Gastroesophageal sphincter (tissue), 4 donors: ENCODE measurements at places on chromosomes 6 and 20.
A peak's percentile ranks its signal among the peaks of the same experiment; 100 is the strongest.

GRCh38 chr20:57259938-57260921 is 6.2 kb downstream of the BMP7 start:
- ATAC-seq = no peak

DNA sequence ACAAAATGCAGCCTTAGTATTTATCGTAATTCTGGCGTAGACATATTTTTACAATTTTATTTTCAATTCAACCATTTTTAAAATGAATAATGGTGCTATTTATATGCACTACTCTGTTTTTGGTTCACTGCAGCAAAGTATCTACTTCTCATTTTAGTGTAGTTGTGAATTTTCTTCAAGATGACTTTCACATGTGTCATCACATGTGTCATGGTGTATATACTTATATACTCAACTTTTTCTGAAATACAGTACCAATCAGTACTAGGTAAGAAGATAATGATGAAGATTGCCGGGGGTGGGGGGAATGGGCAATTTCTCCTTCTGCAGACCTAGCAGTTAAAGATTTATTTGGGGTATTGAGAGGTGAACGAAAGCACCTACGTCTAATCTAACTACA is 634.5 kb downstream of the PHF3 start:
- ATAC-seq = no peak

DNA sequence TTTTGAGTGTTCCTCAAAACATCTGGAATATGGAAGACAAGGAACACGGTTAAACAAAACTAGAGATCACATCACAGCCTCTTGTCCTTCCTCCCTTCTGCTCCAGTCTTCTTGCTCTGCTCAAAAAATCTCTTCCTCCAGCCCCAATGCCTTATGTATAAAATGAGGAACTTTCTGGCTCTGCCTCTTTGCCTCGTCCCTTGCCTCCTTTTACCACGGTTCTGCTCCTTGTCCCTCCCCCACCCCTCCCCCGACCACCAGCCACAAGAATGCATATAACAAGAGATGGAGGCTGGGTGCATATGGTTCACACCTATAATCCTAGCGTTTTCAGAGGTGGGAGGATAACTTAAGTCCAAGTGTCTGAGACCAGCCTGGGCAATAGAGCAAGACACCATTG is 43.6 kb downstream of the PLAGL2 start:
- no peak for ATAC-seq

- no peak for ATAC-seq
Measured at GRCh38 chr6:99905209-99906106, 88.6 kb downstream of the MCHR2 start.

GRCh38 chr6:141335477-141336273 is 797.0 kb upstream of the GJE1 start:
- ATAC-seq = no peak

DNA sequence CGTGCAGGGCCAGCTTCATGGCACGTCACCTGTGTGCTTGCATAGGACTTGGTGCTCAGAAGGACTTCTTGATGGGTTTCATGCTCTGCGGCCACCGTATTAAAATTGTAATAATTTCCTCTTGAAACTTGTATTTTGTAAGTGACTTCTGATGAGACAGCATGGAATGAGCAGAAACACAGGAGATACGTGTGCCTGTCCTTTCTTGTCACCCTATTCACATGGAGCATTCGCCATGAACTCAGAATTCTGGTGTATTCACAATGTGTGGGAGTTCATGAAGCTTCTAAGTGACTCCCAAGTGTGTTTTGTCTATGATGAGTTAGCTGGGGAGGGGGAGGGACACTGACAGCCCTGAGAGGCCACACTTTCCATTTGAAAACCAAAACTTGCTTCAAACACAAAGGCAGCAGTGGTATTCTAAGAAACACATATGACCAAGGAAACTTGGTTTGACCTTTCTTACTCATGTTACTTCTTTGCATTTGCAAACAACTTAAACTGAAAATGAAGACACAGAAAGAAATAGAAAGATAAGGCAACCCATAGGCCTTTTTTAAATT is 92.1 kb upstream of the NEDD9 start:
- ATAC-seq = no peak

DNA sequence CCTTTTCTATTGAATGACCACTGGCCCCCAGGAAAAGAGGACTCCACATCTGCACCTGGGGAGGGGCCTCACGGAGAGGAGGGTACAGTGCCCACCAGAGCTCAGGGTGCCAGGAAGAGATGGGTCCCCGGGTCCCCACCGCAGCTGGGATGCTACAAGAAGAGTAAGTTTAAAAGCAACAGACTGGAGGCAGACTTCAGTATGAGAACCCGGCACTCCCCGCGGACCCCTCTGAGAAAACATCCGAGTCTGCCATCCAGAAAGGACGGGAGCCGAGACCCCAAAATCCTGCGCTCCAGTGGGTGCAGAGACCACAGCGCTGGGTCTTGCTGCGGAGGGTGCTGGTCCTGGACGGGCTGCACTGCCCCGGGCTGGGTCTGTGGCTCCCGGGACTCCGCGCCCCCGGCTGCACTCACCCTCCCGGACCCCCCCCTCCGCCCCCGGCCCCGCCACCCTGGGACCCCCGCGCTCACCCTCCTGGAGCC is 350 bp downstream of the HELZ2 start:
- ATAC-seq = peak; percentile 21

- no peak for ATAC-seq
Measured at GRCh38 chr6:33915134-33915533, 111.3 kb upstream of the MLN start.

DNA sequence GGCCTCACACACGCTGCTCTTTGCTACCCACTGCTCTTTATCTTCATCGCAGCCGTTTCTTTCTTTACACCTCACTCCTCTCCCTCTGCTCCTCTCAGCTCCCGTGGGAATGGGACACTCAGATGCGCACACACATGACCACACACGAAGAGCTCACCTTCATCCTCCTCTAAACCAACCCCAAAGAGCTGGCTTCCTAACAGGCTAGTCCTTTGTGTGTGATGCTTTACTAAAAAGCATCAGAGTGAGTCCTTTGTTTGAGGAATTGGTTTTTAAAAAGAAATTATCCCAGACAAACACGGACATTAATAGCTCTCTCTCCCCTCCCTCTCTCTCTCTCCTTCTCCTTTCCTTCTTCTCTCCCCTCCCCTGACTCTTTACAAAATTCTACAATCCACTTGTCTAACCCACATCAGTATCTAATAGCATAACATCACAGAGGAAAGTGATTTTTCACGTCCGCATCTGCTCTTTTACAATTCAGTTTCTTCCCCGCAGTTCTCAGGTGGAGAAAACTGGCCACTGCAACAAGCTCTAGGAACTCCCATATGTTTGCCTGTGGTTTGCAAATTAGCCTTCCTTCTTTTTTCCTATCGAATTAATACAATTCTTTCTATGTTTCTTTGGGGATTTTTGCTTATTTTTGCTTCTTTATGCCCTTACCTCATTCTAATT is 306.8 kb upstream of the CNR1 start:
- no peak for ATAC-seq

DNA sequence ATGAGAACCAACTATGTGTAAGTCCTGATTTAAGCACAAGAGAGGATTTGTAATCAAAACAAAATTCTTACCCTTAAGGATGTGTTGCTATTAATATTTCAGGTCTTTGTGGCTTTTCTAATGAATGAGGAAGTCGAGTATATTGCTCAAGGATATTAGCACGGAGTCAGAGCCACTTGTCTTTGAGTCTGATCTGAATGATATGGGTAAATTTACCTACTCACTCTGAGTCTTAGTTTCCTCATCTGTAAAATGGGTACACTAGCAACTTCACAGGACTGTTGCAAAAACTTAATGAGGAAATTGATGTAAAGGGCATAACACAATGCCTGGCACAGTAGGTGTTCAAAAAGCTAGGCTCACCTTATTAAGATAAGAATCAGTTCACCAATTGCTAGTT is 30.0 kb upstream of the QKI start:
- ATAC-seq = no peak

GRCh38 chr20:52076164-52076563 is 115.4 kb downstream of the ZFP64 start:
- no peak for ATAC-seq

- no peak for ATAC-seq
Measured at GRCh38 chr6:168115748-168116437, 36.9 kb upstream of the FRMD1 start.

GRCh38 chr6:90533615-90534336 is 53.1 kb downstream of the MAP3K7 start:
- no peak for ATAC-seq

- no peak for ATAC-seq
Measured at GRCh38 chr20:33211817-33212424, 5.2 kb upstream of the BPIFA3 start.

GRCh38 chr6:30615219-30615957 is 1.7 kb downstream of the PPP1R10 start:
- no peak for ATAC-seq

DNA sequence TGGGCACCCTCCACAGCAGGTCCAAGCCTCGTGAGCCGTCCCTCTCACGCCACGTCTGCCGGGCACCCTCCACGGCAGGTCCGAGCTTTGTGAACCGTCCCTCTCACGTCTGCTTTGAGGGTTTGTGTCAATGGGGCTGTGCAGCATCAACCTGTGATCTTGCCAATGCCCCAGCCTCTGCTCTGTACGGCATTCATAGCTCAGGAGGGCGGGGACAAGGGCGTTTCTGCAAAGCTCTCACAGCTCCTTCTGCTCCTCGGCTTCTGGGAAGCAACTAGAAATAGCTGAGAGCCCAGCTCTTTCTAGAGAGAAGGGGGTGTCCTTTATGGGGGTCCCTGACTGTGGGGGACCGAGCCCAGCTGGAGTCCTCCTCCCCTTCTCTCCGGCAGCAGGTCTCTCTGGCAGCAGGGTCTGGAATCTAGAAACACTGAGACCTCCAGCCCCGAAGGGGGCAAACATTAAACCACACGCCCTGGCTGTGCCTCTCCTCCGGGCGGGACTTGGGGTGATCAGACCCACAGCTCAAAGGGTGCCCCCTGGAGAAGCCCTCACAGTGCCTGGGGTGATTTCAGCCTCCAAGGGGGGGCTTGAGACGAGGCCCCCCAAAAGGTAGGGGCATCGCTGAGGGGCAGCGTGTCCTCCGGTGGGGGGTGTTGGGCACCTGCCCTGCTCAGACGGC is 41.2 kb upstream of the CHRNA4 start:
- ATAC-seq = no peak

DNA sequence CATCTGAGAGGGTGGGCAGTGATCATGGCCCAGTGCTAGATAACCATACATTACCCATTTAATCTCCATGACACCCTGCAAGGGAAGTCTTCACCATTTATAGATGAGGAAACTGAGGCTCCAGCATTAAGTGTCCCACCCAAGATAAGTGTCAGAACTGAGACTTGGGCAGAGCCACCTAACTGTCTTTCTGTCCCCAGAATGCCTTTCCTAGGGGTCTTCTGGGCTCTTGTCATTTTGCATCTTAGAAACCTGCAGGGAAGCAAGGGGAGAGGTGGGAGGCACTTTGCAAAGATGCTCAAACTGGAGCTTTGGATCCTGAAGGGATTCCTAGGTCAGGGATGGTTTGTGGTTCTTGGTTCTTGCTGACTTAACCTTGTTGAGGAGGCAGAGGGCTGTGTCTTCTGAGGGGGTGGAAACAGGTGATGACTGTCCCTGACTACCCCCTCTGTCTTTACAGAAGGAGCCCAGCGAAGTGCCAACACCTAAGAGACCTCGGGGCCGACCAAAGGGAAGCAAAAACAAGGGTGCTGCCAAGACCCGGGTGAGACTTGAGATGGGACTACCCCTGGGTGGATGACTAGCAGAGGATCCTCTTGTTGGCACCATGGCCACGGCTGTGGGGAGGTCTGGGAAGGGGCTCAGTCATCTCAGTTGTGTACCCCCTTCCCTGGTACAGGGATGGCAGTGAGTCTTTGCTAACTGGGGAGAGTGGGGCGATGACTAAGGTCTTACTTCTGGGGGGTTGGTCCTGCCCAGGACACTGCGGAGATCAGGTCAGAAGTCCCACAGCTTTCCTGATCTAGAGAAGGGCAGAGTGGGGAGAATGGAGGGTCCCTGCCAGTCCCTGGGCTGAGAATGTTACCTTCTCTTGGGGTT is 5.8 kb downstream of the HMGA1 start:
- no peak for ATAC-seq

GRCh38 chr6:8642131-8642530 is 206.8 kb upstream of the SLC35B3 start:
- no peak for ATAC-seq

DNA sequence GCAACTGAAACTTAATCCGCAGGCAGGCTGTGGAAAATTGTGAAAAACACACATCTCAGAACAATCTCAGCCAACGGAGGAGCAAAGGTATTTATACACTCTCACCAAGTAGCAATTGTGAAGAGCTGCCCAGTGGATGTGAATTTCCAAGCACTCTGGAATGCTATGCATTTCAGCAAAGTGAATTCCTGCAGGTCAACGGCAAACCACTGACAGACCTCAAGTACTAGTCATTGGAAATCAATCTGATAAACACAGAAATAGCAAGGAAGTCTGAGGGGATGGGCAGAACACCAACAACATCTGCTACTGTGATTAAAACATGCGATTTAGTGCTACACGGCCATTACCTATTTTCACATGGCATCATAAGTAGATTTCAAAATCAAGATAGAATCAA is 429.1 kb downstream of the HTR1B start:
- no peak for ATAC-seq

DNA sequence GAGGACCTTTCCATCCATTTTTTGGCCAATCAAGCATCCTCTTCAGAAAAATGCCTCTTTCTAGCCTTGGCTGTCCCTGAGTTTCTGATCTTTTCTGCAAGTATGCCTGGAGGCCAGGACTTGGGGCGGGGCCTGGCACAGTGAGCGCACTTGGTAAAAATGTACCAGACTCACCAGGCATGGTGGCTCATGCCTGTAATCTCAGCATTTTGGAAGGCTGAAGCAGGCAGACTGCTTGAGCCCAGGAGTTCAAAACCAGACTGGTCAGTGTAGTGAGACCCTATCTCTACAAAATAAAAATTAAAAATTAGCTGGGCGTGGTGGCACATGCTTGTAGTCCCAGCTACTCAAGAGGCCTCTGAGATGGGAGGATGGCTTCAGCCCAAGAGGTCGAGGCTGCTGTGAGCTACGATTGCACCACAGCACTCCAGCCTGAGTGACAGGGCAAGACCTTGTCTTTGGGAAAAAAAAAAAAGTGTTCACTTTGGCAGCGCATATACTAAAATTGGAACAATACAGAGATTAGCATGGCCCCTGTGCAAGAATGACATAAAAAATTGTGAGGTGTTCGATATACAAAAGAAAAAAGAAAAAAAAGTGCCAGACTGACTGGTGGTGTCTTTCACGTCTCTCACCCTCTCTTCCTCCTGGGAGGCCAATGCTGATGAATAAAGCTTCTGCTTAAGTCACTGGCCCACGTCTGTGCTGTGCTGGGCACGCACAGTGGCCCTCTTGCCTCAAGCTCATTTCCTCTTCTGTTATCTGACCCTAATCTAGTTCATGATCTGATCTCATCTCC is 18.1 kb upstream of the SLC9A8 start:
- no peak for ATAC-seq

DNA sequence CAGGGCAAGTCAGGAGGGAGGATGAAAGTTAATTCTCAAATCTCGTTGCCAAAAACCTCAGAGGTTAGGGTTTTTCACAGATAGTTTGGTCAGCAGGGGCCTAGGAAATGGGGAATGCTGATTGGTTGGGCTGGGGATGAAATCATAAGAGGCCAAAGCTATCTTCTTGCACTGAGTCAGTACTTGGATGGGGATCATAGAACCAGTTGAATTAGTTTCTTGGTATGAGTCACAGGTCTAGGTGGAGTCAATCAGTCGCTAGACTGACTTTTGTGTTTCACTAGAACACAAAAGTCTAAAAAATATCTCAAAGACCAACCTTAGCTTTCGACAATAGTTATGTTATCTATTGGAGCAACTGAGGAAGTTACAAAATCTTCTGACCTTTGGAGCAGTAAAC is 368.5 kb downstream of the TBC1D32 start:
- no peak for ATAC-seq
